ENCODE measurements at places on chromosomes 5 and 9. TPM values are rescaled to one million over a fixed set of nuclear protein-coding genes. Genes with fewer than 3 reads are reported as not detected.

The RNF20 gene
- 29.9 TPM for total RNA-seq

The UNC5A gene
- not detected for total RNA-seq

The TAF11L5 gene
- not detected for total RNA-seq

The GDF9 gene
- 0.33 TPM for total RNA-seq

The FRMD3 gene
- total RNA-seq: 14.1 TPM

The TNFSF15 gene
- 2.0 TPM for total RNA-seq

The ACTL7B gene
- total RNA-seq: 0.16 TPM

The SLC34A3 gene
- not detected for total RNA-seq

The MYMK gene
- not detected for total RNA-seq

The PCAT7 gene
- not detected for total RNA-seq

The LCN15 gene
- total RNA-seq: not detected

The TNFSF8 gene
- total RNA-seq: 2.6 TPM

The DPP7 gene
- total RNA-seq: 115 TPM

The PDLIM4 gene
- total RNA-seq: 71.4 TPM

The PCDHGA2 gene
- total RNA-seq: 6.2 TPM

The QRFP gene
- total RNA-seq: not detected

The PCDHGB4 gene
- 10.5 TPM for total RNA-seq

The SSNA1 gene
- 82.7 TPM for total RNA-seq

The TSSK1B gene
- total RNA-seq: 0.33 TPM

The PCDHGB6 gene
- total RNA-seq: 10.8 TPM

The RANBP6 gene
- total RNA-seq: 16.1 TPM

The MSX2 gene
- total RNA-seq: 11.5 TPM

The PCDHA1 gene
- total RNA-seq: not detected

The PLEKHG4B gene
- 5.4 TPM for total RNA-seq

The PRR16 gene
- total RNA-seq: 1.2 TPM

The CMBL gene
- total RNA-seq: 9.4 TPM

The BARHL1 gene
- total RNA-seq: not detected

The GOLM1 gene
- total RNA-seq: 41.0 TPM

The EMB gene
- total RNA-seq: 32.6 TPM

The TTC16 gene
- 0.16 TPM for total RNA-seq

The CCDC69 gene
- 201 TPM for total RNA-seq

The ANKRD31 gene
- 0.32 TPM for total RNA-seq

The CYFIP2 gene
- 12.1 TPM for total RNA-seq

The GABRA1 gene
- not detected for total RNA-seq

The CKMT2 gene
- total RNA-seq: 3.7 TPM
